Vagina (tissue), 2 donors: ENCODE measurements at places on chromosomes 11 and 22. TPM values are rescaled to one million over a fixed set of nuclear protein-coding genes. Genes with fewer than 3 reads are reported as not detected.

Gene OR8D1
- not detected for total RNA-seq

Gene SMC1B
- total RNA-seq, result not detected

Gene OR51E1
- 0.25 TPM for total RNA-seq

DNA sequence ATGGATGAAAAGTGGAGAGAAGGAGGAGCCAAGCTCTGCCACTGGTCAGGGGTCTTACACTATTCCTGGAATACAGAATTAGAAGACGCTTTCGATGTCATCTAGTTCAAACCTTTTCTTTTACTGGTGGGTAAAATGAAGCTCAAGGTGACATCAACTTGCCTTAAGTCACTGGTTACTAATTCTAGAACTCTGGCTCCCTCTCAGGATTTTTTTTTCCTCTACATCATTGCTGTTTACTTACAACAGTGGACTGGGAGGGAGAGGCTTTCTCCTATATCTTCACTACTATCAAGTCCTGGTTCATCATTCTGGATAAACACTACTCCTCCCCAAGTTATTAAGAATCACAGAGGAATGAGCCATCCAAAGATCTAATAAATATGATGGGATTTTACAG is 82.9 kb downstream of the ETS1 start:
- H3K27me3 ChIP-seq, result no peaks in the 10 kb centered on the region
- no peaks in the 10 kb centered on the region for H3K36me3 ChIP-seq
- peaks cover 100% of the 10 kb centered on the region for H3K4me1 ChIP-seq
- H3K4me3 ChIP-seq, result no peak overlapping the region

DNA sequence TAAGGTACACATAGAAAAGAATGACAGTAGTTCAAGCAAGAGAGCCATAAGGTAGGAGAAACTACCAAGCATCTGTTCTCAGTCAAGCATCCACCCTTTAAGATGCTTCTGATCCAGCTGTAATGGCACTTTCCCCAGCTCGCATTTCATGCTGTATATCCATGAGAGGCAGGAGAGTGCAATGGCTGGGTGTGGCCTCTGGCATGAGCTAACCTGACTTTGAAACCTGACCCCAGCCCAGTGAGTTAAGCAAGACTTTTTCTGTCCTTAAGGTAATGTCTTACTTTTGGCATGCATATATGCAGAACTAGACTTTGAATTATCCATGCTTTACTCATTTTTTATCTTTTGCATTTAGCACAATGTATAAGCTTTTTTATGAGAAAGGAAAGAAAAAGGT is 79.8 kb upstream of the CNTN5 start:
- no peak overlapping the region for H3K27ac ChIP-seq
- no peaks in the 10 kb centered on the region for H3K27me3 ChIP-seq
- DNase-seq, result no peak

- no peak for DNase-seq
- no peak overlapping the region for H3K4me3 ChIP-seq
- H3K36me3 ChIP-seq, result no peaks in the 10 kb centered on the region
- no peaks in the 10 kb centered on the region for H3K27me3 ChIP-seq
- peak overlapping the region; percentile 77 for H3K27ac ChIP-seq
- peaks cover 28% of the 10 kb centered on the region for H3K4me1 ChIP-seq
Measured at GRCh38 chr11:35274909-35275785, 136.2 kb downstream of the CD44 start.

DNA sequence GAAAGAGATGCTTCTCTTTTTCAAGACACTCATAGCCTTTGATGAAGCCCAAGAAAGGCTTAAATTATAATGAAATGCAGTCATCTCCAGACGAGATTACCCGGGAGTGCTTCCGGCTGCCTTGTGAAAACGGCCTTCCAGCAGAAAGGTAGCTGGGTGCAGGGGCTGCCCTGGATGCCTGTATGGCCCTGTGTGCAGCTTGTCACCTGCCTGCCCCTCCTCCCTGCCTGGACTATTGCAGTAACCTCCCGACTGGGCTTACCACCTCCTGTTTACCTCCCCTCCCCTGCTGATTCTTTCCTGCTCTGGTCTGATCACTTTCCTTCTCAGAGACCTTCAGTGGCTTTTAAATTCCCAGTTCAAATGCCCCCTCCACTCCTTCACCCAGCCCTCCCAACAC is 126.4 kb upstream of the SYT13 start:
- H3K4me3 ChIP-seq, result no peak overlapping the region
- no peak for DNase-seq
- H3K27ac ChIP-seq, result no peak overlapping the region

- no peak overlapping the region for H3K4me3 ChIP-seq
- H3K27ac ChIP-seq, result no peak overlapping the region
- H3K4me1 ChIP-seq, result no peaks in the 10 kb centered on the region
- no peak for DNase-seq
- H3K27me3 ChIP-seq, result no peaks in the 10 kb centered on the region
Measured at GRCh38 chr11:115990004-115990447, 485.8 kb upstream of the CADM1 start.

- DNase-seq, result no peak
- no peaks in the 10 kb centered on the region for H3K36me3 ChIP-seq
- H3K27me3 ChIP-seq, result peaks cover 35% of the 10 kb centered on the region
- H3K4me1 ChIP-seq, result peaks cover 28% of the 10 kb centered on the region
- H3K27ac ChIP-seq, result no peak overlapping the region
- no peak overlapping the region for H3K4me3 ChIP-seq
Measured at GRCh38 chr11:20161230-20161918, 1.1 kb upstream of the DBX1 start.

- H3K27me3 ChIP-seq, result no peaks in the 10 kb centered on the region
- H3K4me1 ChIP-seq, result no peaks in the 10 kb centered on the region
- H3K27ac ChIP-seq, result no peak overlapping the region
- H3K4me3 ChIP-seq, result no peak overlapping the region
Measured at GRCh38 chr11:64894070-64894811, 15.8 kb upstream of the EHD1 start.

DNA sequence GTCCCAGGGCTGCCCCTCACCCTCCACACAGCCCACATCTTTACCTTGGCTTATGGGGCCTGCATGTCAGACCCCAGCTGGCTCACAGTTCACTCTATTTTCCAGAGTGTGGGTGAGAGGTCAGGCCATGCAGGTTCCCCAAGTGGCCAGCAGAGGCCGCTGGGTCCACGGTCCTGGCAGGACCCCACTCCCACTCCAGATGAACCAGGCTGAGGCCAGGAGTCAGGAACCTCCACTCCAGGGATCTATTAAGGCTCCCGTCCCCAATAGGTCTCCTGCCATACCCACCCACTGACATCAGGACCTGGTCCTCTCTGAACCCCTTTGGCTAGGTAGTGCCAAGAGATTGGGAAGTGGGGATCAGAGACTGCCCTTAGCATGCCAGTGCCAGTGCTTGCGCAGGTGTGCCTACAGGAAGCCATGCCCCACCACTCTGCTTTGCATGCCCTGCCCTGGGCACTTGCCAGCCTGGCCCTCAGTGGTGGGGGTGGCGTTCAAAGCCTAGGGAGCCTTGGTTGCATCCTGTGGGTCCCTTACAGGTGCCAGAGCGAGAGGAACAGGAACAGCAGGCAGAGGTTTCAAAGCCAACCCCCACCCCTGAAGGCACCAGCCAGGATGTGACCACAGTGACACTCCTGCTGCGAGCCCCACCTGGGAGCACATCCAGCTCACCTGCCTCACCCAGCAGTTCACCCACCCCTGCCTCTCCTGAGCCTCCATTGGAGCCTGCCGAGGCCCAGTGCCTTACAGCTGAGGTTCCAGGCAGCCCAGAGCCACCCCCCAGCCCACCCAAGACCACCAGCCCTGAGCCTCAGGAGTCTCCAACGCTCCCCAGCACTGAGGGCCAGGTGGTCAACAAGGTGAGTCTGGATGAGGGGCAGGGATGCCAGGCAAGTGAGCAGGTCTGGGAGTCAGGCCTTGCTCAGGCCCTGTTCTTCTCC is 8.3 kb downstream of the SMTN start:
- peaks cover 7% of the 10 kb centered on the region for H3K36me3 ChIP-seq
- H3K27me3 ChIP-seq, result no peaks in the 10 kb centered on the region
- peak overlapping the region; percentile 97 for H3K27ac ChIP-seq
- DNase-seq, result peak; percentile 80
- H3K4me3 ChIP-seq, result no peak overlapping the region

GRCh38 chr11:96215110-96215782 is 127.7 kb downstream of the MAML2 start:
- no peaks in the 10 kb centered on the region for H3K36me3 ChIP-seq
- H3K4me3 ChIP-seq, result no peak overlapping the region
- H3K4me1 ChIP-seq, result peaks cover 69% of the 10 kb centered on the region
- no peaks in the 10 kb centered on the region for H3K27me3 ChIP-seq

- H3K4me3 ChIP-seq, result no peak overlapping the region
- H3K27ac ChIP-seq, result peak overlapping the region; percentile 66
- DNase-seq, result no peak
- H3K4me1 ChIP-seq, result no peaks in the 10 kb centered on the region
- no peaks in the 10 kb centered on the region for H3K36me3 ChIP-seq
- no peaks in the 10 kb centered on the region for H3K27me3 ChIP-seq
Measured at GRCh38 chr11:83639995-83640758, 354.0 kb upstream of the CCDC90B start.
